Stimulated activated CD4-positive, alpha-beta T cell treated with anti-CD3 and anti-CD28 coated beads, Interleukin-15, amount 100 ng/mL, for 1 hour (primary cell): ENCODE measurements at places on chromosomes 7 and 10.

DNA sequence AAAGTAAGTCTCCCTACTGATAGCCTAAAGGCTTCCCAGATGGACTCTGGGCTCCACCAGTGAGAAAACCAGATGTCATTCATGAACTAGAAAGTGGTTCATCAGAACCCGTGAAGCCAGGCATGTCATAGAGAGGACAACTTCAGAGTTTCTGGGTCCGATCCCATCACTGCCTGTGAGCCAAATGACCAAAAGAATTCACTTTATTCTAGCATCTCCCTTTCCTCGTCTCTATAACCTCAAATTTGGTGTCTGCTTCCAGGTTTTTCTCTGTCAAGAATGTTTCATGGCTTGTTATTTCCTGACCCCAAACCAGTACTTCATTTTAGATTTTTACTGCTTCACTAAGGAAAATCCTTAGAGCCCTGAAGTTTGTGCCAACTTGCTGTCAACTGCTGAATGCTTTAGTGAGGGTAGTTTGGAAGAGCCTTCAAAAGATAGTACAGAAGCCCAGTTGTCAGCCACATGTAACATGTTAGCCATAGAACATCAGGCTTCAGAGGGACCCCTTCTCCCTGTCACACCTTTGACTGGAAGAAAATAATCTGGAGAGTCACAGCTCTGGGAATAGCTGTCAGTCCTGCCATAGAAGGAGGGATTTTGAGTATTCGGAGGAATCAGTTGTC is 34.0 kb downstream of the ITGB8 start:
- DNase-seq: no peak

- DNase-seq: no peak
These were observed 55.8 kb downstream of the FAM171A1 start for GRCh38 chr10:15315286-15315685.

- no peak for DNase-seq
These were observed 34.7 kb downstream of the HYAL4 start for GRCh38 chr7:123879628-123880027.

DNA sequence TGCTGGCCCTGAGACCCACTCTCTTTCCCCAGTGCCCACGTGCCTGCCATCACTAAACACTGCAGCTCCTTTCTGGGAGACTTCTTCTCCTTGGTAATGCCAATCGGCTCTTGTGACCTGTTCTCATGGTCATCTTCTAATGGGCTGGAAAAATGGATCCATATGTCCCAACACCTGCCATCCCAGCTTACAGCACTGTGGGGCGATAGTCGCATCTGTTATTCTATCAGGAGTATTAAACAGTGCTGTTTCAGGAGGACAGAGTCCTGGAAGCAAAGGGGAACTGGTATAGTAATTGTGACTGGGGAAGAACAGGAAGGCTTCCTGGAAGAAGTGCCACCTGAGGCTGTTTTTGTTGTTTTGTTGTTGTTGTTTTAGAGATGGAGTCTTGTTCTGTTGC is 411.2 kb downstream of the GLRX3 start:
- no peak for DNase-seq

DNA sequence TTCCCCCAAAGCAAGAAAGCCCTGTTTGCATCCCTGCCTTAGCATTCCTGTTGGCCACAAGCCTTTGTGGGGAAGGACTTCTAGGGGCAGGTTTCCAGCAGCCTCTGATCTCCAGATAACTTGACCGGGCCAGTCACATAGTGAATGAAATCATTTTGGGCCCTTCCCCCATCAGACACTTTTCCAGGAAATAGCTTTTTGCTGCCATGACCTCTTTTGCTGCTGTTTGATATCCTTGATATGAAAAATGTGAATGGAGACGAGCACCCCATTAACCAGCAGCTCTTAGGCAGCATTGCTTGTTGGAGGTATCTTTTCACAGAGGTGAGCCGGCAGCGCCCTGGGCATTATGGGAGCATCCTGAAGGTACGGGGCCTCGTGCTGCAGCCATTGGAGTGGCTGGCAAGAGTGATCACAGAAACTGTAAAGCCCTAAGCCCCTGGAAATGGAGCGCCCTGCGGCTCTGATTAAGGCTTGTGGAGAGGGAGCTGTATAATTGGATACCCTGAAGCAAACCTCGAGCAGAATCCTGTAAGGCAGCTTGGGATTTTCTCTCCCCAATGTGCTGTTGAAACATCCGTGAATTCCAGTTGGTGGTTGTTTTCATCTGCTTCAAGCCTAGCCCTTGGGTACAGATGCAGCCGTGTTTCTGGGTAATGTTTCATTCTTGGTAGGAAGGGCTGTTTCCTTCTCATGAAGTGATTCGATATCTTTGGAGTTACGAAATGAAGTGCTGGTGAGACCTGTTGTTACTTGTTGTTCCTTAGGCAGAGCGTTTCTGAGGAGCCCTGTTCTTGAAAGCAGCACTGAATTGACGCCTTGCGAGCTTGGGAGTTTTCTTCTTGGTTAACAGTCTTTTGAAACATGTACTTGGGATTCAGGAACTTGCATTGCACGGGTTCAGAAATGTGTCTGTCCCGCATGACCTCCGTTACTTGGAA is 179.0 kb downstream of the PTEN start:
- no peak for DNase-seq

GRCh38 chr7:54904130-54904529 is 114.7 kb upstream of the EGFR start:
- DNase-seq: no peak

DNA sequence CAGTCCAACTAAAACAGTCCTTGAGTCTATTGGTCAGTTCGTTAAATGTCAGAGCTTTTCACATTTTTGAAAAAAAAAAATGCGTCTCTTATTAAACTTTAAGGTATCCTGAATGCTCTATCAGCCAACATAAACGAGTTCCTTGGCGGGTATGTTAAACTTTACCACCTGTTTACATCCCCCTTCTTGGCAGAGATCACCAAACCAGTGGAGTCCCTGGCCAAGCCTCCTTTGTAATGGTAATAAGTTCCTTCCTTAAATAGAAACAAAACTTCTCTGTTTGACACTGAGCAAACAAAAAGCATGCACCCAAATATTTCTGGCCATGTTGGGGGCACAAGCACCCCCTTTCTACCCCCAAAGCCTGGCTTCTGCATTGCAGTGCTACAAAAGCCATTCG is 3.2 kb downstream of the TRIL start:
- DNase-seq: no peak

DNA sequence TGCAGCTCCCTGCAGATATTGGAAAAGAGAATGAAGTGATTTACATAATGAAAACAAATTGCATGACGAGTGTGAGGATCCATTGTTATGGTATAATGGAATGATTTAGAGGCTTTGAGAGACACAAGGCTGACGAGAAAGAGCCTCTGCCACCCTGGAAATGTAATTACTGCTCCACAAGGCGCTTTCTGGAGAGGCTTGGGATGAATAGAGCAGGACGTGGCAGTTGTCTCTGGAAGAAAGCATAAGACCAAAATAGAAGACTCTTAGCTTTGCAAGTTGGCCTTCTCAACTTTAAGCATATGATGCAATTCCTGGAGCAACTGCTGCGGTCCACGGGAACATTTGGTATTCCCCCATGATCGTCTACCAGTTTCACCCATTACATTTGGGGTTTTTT is 181.9 kb upstream of the TCF7L2 start:
- no peak for DNase-seq

- no peak for DNase-seq
These were observed 763.5 kb downstream of the AUTS2 start for GRCh38 chr7:70361821-70362220.

- no peak for DNase-seq
These were observed 14.0 kb downstream of the SLC13A4 start for GRCh38 chr7:135713836-135714470.
